ENCODE measurements at places on chromosomes 2 and 18. TPM values are rescaled to one million over a fixed set of nuclear protein-coding genes. Genes with fewer than 3 reads are reported as not detected.

DRC1 gene
- total RNA-seq: 5.7 TPM

IL36RN gene
- not detected for total RNA-seq

TUBA4B gene
- total RNA-seq: not detected

TMEM18 gene
- 11.7 TPM for total RNA-seq

RNU2-63P gene
- not detected for total RNA-seq

ASB18 gene
- total RNA-seq: not detected

DNA sequence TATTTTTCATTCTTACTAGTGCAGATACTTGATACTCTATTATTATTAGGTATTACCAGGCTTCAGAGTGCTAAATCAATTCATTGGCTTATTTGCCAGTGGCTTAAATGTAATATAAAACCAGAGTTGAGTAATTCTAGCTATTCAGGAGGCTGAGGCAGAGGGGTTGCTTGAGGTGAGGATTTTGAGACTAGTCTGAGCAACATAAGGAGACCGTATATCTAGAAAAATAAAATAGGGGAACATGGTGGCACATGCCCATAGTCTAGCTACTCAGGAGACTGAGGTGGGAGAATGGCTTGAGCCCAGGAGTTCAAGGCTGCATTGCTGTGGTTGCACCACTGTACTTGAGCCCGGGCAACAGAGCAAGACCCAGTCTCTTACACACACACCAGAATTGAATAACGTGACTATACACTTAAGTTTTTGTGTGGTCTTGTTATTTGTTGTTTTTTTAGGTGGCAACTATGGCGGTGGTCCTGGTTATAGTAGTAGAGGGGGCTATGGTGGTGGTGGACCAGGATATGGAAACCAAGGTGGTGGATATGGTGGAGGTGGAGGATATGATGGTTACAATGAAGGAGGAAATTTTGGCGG is 4.8 kb downstream of the HNRNPA3 start:
- no peak for DNase-seq

DNA sequence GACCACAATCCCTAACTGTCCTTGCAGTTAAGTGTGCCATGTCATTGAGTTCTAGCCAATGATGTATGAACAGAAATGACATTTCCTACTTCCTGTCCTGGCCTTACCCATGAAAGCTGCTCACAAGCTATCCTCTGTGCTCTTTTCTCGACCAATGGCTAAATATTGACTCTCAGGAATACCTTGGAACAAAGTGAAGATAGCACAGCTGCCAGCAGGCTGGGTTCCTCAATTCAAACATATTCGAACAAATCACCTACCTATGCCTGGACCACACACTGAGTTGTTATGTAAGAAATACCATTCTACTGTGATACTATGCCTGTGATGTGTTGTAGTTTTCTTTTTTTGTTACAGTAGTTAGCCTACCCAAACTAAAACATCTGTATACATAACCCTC is 65.1 kb downstream of the GAREM1 start:
- DNase-seq: no peak

DNA sequence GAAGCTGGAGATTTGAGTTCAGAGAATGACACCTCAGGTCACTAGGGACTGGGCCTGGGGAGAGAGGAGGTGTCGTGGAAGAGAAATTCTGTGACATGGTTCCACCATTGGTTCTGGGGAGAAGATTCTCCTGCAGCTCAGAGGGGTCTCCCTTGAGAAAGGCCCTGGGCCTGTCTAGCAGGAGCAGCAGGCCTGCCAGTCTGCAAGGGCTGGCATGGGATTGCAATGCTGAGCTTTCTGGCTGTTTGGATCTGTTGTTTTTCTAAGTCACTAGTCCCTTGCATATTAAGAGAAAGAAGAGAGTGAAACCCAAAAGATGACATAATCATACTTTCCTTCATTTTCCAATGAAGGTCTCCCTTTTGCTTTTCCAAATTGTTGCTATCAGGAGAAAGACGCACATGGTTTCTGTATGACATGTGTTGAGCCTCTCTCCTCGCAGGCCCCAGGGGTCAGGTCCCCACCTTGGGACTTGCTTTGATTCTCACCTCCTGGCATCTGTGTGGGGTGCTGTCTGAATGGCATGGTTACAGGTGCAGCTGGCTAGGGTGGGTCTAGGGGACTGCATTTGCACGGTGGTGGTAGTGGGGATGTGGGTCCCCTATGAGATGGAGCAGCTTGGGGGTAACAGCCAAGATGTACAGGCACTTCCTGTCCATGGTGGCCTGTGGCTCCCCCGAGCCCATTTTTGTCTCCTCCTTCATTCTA is 117.8 kb downstream of the GLI2 start:
- DNase-seq: no peak

GRCh38 chr2:27003007-27003406 is 29.8 kb upstream of the TMEM214 start:
- DNase-seq: no peak

DNA sequence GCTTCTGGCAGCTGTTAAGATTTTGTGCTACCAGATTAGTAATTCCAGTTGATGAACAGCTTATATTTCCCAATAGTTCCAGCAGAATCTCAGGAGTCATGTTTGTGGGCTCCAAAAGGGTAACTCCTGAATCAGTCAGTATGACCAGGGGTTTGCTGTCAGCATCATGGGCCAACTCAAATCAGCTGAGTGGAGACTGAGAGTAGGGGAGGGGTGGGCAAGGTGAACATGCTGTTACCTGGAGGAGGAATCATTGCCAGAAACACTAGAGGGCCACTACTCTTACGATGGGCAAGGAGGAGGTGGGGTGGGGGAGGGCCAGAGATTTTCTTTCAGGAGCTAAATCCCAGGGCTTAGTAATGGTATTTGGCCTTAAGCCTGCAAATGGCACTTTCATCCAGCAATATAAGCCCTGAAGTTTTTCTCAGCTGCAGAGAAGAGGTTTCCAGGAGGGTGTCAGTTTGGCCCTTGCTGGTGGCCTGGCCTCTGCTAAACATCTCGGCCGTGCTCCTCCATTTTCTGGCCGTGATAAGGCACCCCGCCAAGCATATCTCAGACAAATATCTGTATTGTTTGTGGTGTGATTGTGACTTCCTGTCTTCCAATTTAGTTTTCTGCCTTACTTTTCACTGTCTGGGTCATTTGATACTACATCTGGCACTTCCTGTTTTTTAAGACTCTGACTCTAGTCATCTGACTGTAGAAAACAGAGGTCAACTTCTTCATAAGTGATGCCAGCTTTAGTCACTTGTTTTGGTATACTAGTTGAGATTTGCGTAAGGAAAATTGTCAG is 120.5 kb upstream of the CXCR4 start:
- DNase-seq: no peak

DNA sequence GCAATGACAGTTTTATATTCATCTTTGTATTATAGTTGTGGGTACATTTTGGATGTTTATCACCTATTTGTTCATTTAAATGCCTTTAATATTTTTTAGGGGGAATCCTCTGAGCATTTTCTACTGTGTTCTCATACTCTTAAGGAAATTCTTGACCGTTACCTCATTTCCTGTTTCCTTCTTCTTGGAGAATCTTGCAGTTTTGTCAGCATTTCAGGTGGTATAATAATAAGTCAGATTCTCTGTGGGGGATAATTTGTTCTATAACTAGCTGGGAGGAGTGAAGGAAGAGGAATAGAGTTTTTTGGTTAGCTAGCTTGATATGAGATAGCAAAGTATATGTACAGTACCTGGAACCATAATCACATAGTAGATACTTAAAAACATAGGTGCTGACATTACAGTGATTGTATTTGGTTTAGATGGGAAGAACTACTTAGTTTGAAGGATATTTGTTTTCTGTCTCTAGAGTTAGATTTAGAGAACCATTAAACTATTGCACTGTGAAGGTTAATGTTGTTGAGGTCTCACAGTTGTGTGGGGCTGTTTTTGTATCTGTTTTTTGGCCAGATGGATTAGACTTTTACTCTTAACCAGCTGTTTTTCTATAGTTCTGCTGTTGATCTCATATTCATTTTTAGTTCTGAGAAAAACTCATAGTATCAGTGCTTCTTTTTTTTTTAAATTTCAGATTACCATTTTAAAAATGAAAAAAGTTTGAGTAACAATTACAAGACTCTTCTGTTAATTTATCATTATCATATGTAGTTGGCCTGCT is 14.2 kb downstream of the MTX2 start:
- no peak for DNase-seq

GRCh38 chr18:778194-778927 is 33.7 kb downstream of the YES1 start:
- DNase-seq: no peak

DNA sequence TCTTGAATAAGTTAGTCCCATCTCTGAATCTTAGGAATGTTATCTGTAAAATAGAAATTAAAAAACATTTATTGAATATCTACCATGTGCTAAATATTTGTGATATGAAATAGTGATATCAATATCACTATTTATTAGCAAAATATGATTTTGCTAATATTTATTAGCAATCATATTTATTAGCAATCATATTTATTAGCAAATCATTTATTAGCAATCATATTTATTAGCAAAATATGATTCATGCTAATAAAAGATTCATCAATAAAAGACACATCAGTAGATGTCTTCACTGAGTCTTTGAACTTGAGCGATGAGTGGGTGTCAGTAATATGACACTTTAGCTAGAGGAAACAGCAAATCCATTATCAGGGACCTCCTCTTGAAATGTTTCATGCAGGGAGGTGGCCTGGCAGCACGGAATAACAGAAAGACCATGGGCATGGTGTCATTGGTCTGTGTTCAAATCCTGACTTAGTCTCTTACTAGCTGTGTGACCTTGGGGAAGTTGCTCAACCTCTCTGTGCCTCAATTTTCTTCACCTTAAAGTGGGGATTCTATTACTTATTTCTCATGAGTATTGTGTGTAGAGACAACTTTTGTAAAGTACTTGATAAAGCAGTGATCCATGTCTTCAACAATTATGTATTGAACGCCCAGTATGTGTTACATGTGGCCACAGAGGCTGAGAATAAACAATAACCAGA is 456.2 kb upstream of the MEX3C start:
- no peak for DNase-seq

Data from dorsolateral prefrontal cortex (tissue), 122 donors.